ENCODE measurements at places on chromosomes 7 and 10.

GRCh38 chr10:12721334-12721733 is 280.2 kb downstream of the CCDC3 start:
- H3K36me3 ChIP-seq, result no peaks in the 10 kb centered on the region
- H3K27ac ChIP-seq, result no peak overlapping the region
- no peak for DNase-seq
- no peaks in the 10 kb centered on the region for H3K27me3 ChIP-seq

DNA sequence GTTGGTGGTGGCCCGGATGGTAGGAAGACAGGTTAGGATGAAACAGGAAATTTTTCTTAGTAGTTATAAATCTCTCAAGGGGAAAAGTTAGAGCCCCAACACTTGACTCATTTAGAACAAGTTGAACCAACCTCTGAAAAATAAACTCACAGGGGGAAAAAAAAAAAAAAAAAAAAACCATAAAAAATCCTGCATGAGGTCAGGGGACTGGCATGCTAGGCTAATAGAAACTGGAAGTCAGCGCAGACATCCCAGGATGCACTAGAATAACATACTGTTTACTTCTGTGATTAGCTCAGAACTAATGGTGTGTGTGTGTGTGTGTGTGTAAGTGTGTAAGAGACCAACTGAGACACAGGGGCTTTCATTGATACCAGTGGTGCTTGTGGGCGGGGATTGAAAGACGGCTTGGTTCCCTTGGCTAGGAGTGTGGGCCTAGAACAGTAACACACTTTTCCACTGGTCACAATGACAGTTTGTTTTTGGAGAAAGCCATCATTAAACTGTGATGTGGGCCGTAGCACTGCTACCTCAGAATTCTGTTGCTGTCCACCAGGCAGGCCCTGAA is 491.6 kb upstream of the GALNT17 start:
- H3K27ac ChIP-seq, result no peak overlapping the region
- H3K27me3 ChIP-seq, result no peaks in the 10 kb centered on the region
- peak; percentile 29 for DNase-seq
- no peaks in the 10 kb centered on the region for H3K4me1 ChIP-seq
- H3K4me3 ChIP-seq, result no peak overlapping the region
- no peaks in the 10 kb centered on the region for H3K36me3 ChIP-seq

- H3K4me3 ChIP-seq, result no peak overlapping the region
- no peaks in the 10 kb centered on the region for H3K4me1 ChIP-seq
- H3K27me3 ChIP-seq, result no peaks in the 10 kb centered on the region
- no peak overlapping the region for H3K27ac ChIP-seq
These were observed 135.5 kb downstream of the SLIT1 start for GRCh38 chr10:97050205-97050745.

DNA sequence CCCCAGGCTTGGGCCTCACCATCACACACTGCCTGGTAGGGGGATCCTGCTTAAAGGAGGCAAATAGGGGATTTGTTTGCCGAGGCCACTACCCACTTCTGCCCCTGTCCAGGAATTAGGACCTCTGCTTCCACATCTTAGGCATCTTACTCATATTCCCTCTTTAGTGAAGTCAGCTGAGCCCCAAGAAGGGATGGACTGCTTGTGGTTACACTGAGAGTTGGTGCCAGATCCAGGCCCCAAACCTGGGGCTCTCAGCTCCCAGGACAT is 1.6 kb upstream of the GPRIN2 start:
- no peaks in the 10 kb centered on the region for H3K4me1 ChIP-seq
- peaks cover 4% of the 10 kb centered on the region for H3K27me3 ChIP-seq
- no peak for DNase-seq
- no peak overlapping the region for H3K27ac ChIP-seq
- H3K36me3 ChIP-seq, result no peaks in the 10 kb centered on the region

DNA sequence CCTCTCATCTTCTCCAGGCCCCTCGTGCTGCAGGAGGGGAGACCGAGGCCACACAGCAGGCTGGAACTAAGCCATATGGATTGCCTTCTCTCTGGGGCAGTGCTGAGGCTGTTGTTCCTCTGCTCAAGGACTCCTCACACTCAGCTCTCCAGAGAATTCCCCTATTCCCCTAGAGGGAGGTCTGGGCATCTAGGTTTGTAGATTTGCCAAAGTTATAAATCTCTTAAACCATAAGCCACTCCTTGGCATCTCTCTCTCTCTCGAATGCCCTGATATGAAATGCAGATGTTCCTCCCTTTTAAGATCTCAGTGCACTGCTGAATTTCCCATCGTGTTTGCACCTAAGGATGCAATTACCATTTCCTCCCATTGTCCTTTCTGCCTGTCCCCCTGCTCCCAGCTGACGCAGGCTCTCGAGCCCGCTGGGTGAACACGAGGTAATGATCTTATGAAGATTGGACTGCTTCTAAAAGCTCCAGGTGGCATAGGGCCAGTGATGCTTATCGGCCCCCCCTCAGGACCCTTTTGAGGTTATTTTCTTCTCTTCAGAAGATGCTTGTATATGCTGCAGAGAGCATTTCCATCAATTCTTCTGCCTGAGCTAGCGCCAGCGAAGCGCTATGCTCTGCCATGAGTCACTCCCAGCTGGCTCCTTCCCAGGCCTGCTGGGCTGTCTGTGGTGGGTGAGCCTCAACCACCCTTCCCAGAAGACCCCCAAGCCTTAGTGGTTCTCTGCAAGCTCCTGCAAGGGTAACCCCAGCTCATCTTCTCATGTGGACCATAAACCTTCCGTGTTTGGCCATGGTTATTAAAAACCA is 41.6 kb upstream of the AQP1 start:
- no peak overlapping the region for H3K27ac ChIP-seq
- no peak overlapping the region for H3K4me3 ChIP-seq
- H3K27me3 ChIP-seq, result no peaks in the 10 kb centered on the region
- H3K4me1 ChIP-seq, result peaks cover 13% of the 10 kb centered on the region
- no peaks in the 10 kb centered on the region for H3K36me3 ChIP-seq

- no peak for DNase-seq
- H3K4me3 ChIP-seq, result no peak overlapping the region
- no peaks in the 10 kb centered on the region for H3K27me3 ChIP-seq
These were observed 61.3 kb upstream of the BICC1 start for GRCh38 chr10:58451193-58451889.

DNA sequence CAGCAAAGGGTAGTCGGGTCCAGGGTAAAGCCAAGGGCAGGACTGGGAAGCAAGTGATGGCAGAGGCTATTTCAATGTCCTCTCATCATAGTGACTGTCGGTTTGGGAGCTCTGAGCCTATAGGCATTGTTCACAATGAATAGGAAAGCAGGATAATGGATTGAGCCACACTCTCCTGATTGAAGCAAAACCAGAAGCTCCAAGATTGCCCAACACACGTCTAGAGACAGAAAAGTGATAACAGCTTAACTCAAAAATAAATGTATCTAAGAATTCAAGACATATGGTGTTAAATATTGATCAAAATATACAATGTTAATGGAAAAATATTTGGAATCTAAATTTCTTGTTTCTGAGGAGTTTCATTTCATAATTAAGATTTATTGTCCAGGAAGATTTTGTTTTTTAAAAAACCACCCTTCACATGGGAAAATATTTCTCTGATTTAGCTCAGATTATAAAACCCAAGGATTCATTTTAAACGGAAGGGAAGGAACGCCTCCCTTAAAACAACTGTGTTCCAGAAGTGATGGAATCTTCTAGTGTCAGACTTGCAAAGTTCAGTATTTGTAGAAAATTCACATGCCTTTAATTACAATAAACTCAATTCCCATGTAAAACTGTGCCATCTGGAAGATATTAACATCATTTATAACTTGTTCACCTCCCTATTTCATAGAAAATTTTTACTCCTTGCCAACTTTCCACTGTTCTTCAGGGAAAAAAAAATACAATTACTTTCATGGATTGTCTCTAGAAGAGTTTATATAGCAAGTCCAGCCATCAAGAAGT is 54.5 kb downstream of the NRP1 start:
- no peak overlapping the region for H3K27ac ChIP-seq
- DNase-seq, result no peak
- H3K36me3 ChIP-seq, result peaks cover 2% of the 10 kb centered on the region

GRCh38 chr7:143375298-143376034 is 5.7 kb upstream of the ZYX start:
- H3K27me3 ChIP-seq, result no peaks in the 10 kb centered on the region
- H3K27ac ChIP-seq, result no peak overlapping the region
- no peaks in the 10 kb centered on the region for H3K36me3 ChIP-seq
- peak; percentile 38 for DNase-seq
- H3K4me3 ChIP-seq, result no peak overlapping the region

- H3K27me3 ChIP-seq, result no peaks in the 10 kb centered on the region
- no peak overlapping the region for H3K27ac ChIP-seq
- H3K36me3 ChIP-seq, result no peaks in the 10 kb centered on the region
- H3K4me3 ChIP-seq, result no peak overlapping the region
- no peak for DNase-seq
These were observed 50.0 kb downstream of the HGF start for GRCh38 chr7:81719865-81720264.

GRCh38 chr7:105745681-105746330 is 130.6 kb downstream of the ATXN7L1 start:
- DNase-seq, result no peak
- H3K36me3 ChIP-seq, result no peaks in the 10 kb centered on the region
- H3K4me3 ChIP-seq, result no peak overlapping the region

DNA sequence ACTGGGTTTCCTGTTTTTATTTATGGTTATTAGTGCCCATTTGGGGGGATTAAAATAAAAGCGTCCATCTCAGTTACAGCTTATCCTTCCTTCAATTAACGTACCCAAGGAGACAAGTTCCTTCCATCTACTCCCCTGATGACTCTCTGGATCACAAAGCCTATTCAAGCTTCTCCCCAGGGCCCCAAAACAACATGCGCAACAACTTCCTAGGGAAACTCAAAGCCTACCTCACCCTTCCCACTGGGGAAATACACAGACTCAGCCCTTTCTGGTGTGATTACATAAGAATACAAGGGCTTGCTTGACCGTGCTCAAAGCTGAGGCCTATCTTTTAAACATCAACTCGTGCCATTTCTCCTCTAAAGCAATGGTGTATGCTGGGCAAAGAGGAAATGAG is 112.4 kb downstream of the CDK6 start:
- DNase-seq, result no peak
- no peak overlapping the region for H3K4me3 ChIP-seq
- H3K36me3 ChIP-seq, result peaks cover 16% of the 10 kb centered on the region
- no peaks in the 10 kb centered on the region for H3K4me1 ChIP-seq
- H3K27me3 ChIP-seq, result no peaks in the 10 kb centered on the region

DNA sequence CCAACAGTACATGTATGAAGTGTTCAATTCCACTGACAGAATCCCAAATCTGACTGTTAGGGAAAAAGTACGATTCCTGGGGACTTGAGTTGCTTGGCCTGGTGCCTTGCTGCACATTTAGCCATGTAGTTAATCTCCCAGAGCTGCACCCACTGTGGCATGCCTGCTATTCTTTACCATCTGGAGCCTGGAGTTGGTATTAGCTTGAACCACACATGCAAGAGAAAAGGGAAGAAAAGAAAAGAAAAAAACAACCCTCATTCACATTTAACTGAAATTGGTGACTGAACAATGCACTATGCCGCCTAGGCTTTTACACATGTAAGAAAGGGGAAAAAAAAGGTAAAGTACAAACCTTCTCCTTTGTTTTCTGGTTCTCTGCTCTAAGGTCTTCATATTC is 26.1 kb downstream of the SHTN1 start:
- H3K27ac ChIP-seq, result no peak overlapping the region
- H3K27me3 ChIP-seq, result no peaks in the 10 kb centered on the region
- no peak for DNase-seq

GRCh38 chr7:105178928-105179541 is 165.0 kb downstream of the KMT2E start:
- no peak overlapping the region for H3K4me3 ChIP-seq
- no peaks in the 10 kb centered on the region for H3K36me3 ChIP-seq
- H3K27ac ChIP-seq, result no peak overlapping the region
- H3K4me1 ChIP-seq, result no peaks in the 10 kb centered on the region
- no peaks in the 10 kb centered on the region for H3K27me3 ChIP-seq
- no peak for DNase-seq

DNA sequence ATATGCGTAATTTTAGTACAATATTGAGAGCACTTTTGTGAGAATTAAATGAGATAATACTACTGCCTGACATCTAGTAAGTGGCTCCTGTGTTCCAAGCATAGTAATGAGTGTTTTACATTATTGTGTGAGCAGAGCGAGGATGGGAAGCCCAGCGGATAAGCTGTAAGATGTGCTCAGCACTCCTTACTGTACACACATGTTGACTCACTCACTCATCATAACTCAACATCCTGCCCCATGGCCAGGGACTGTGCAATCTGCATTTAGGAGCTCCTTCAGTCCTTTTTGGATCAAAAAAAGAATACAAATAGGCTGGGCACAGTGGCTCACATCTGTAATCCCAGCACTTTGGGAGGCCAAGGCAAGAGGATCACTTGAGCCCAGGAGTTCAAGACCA is 72.9 kb upstream of the NEBL start:
- no peak overlapping the region for H3K27ac ChIP-seq
- H3K4me3 ChIP-seq, result no peak overlapping the region
- no peaks in the 10 kb centered on the region for H3K36me3 ChIP-seq
- H3K27me3 ChIP-seq, result no peaks in the 10 kb centered on the region
- no peaks in the 10 kb centered on the region for H3K4me1 ChIP-seq
- no peak for DNase-seq

DNA sequence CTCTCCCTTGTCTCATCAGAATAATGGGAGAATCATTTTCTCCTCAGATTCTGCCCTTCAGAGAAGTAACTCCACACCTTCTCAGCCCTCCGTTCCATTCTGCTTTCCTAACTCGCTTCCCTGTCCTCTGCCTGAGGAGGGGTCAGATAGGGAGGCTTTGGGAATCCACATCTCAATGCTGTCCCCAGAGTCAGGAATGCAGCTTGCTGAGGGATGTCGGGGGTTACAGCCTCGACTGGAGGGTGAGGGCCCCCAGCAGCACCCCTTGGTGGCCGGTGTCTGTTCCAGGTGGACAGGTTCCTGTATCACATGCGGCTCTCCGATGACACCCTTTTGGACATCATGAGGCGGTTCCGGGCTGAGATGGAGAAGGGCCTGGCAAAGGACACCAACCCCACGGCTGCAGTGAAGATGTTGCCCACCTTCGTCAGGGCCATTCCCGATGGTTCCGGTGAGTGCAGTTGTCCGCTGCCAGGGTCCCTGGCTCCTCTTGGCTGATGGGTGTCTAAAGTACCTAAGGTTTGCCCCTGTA is 6.9 kb downstream of the HKDC1 start:
- H3K36me3 ChIP-seq, result no peaks in the 10 kb centered on the region
- no peaks in the 10 kb centered on the region for H3K27me3 ChIP-seq
- no peak overlapping the region for H3K4me3 ChIP-seq

- no peak for DNase-seq
- H3K27me3 ChIP-seq, result no peaks in the 10 kb centered on the region
- no peaks in the 10 kb centered on the region for H3K4me1 ChIP-seq
- H3K27ac ChIP-seq, result no peak overlapping the region
These were observed 521.4 kb downstream of the ANKRD7 start for GRCh38 chr7:118745927-118746326.

DNA sequence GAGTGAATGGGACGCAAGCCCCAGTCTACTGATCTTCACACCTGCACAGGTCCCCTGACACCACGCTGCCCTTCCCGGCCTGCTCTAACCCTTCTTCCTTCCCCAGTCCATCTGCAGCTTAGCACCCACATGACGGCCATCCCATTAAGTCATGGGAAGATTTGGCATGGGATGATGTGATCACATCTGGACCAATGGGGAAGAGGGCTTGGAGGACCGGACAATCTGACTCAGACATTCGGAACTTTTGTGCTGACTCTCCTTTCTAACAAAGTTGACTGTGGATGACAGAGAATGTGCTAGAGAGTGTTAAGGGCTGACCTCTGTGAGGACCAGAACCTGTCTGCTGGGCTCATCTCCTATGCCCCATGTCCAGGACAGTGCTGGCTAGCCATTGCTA is 15.6 kb downstream of the CXCL12 start:
- H3K27me3 ChIP-seq, result no peaks in the 10 kb centered on the region
- H3K4me1 ChIP-seq, result no peaks in the 10 kb centered on the region
- H3K4me3 ChIP-seq, result no peak overlapping the region
- H3K27ac ChIP-seq, result no peak overlapping the region
- H3K36me3 ChIP-seq, result peaks cover 4% of the 10 kb centered on the region

Measured in small intestine (tissue), 16 donors.